ENCODE measurements at places on chromosomes 5 and 9.

GRCh38 chr5:61538722-61539501 lies 206.9 kb downstream of the ZSWIM6 start:
- no peak for DNase-seq

- no peak for DNase-seq
Observed at GRCh38 chr5:8192840-8193239, 323.9 kb downstream of the MTRR start.

GRCh38 chr5:141430332-141431113 lies at the start of gene PCDHGA12:
TSS of gene PCDHGA12 (plus strand) at chr5:141430507. CDS start at chr5:141430760, 253 bp downstream.
- DNase-seq: no peak

DNA sequence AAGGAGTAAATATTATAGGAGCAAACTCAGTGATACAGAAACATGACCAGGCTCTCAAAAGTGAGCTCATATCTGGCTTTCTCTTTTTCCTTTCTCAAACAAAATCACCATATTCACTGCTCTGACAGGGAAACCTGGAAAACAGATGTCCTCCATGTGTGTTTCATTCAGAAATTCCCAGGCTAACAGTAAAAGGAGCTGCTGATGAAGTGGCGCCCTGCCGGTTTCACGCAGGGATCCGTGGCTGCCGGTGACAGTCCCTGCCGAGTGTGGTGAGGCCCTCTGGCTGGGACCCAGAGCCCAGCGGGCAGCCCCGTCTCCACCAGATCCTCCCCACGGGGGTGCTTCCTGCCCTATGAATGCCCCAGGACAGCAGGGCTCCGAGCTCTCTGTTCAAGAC lies 208.1 kb downstream of the GNA14 start:
- DNase-seq: no peak

- DNase-seq: no peak
Observed at GRCh38 chr5:14675865-14676300, 11.4 kb downstream of the OTULIN start.

- no peak for DNase-seq
Observed at GRCh38 chr5:65919773-65920172, 6.6 kb upstream of the ERBIN start.

- no peak for DNase-seq
Observed at GRCh38 chr9:99828054-99828416, 6.3 kb downstream of the NR4A3 start.

DNA sequence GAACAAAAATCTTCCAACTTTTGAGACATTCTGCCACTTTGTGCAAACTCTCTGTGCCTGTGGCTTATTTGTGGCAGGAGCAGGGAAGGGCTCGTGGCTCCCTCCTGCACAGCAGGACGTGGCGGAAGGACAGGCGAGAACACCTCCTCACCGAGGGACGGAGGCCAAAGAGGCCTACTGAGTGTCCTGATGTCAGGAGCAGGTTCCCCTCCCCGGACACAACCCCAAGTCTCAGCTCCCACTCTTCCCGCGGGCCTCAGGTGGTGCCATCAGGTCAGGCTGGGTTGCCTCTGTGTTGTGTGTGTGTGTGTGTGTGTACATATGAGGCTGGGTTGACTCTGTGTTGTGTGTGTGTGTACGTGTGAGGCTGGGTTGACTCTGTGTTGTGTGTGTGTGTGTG lies 136.8 kb upstream of the LPCAT1 start:
- DNase-seq: no peak

GRCh38 chr9:104961238-104961637 lies 33.3 kb upstream of the ABCA1 start:
- DNase-seq: no peak

DNA sequence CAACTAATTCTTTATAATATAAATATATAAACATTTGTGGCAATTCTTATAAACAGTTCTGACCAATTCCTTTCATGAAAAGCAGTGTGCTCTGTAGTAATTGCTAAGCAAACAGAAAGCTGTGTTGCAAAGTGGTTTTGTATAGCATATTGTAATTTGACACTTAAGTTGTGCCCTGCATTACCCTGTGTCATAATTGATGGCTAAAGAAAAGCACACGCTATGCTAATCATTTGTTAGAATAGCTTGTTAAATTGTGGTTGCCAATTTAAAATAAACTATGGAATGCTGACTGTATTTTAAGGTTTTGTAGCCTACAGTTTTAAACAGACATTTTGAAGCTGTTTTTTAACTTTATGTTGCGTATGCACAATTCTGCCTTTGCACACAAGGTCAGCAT lies 140.0 kb downstream of the PBX3 start:
- DNase-seq: no peak

DNA sequence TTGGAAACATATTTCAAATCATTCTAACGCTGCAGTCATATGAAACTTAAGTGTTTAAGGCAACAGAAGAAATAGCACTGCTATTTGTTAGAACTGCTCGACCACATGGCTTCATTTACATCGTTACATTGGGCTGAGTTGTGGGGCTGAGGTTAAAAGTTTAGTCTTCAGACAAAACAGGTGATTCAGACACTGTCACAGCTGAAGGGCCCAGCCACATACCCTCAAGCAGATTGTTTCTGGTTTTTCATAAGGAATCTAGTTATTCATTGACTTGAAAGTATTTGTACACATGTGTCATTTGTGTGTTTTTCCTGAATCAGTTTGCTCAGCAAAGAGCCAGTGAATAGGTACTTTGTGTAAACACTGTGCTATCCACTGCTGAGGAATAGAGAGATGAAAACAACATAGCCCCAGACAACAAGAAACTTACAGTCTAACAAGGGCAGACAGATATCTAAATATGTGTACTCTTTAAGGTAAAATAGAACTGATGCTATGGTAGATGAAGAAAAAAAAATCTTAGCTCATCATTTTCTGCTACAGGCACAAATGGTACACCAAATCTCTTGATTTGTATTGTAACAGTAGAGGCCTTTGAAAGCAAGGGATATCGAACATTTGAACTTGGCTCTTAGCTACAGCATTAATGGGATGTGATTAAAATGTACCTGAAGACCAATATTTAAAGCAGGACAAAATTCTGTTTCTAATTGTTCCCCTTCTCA lies 357.6 kb upstream of the RPS23 start:
- DNase-seq: peak; percentile 44

GRCh38 chr5:134456825-134457224 lies 45.1 kb upstream of the CDKN2AIPNL start:
- DNase-seq: no peak

- peak; percentile 31 for DNase-seq
Observed at GRCh38 chr9:78605041-78606000, 308.4 kb downstream of the PSAT1 start.
